ENCODE measurements at places on chromosomes 2 and 18. TPM values are rescaled to one million over a fixed set of nuclear protein-coding genes. Genes with fewer than 3 reads are reported as not detected.

PID1 gene
- total RNA-seq: 13.0 TPM

CCDC74A gene
- total RNA-seq: 15.1 TPM

SOX11 gene
- total RNA-seq: not detected

FBLN7 gene
- 3.2 TPM for total RNA-seq

MERTK gene
- total RNA-seq: 0.65 TPM

PRSS56 gene
- not detected for total RNA-seq

IL36G gene
- total RNA-seq: not detected

C1GALT1C1L gene
- 0.36 TPM for total RNA-seq

RNF144A gene
- total RNA-seq: 10.8 TPM

KCNK3 gene
- not detected for total RNA-seq
